Activated T-cell treated with anti-CD3 and anti-CD28 coated beads, Interleukin-2, amount 50 U/mL, for 48 hours (primary cell): ENCODE measurements at places on chromosomes 3 and 15.
A peak's percentile ranks its signal among the peaks of the same experiment; 100 is the strongest.

DNA sequence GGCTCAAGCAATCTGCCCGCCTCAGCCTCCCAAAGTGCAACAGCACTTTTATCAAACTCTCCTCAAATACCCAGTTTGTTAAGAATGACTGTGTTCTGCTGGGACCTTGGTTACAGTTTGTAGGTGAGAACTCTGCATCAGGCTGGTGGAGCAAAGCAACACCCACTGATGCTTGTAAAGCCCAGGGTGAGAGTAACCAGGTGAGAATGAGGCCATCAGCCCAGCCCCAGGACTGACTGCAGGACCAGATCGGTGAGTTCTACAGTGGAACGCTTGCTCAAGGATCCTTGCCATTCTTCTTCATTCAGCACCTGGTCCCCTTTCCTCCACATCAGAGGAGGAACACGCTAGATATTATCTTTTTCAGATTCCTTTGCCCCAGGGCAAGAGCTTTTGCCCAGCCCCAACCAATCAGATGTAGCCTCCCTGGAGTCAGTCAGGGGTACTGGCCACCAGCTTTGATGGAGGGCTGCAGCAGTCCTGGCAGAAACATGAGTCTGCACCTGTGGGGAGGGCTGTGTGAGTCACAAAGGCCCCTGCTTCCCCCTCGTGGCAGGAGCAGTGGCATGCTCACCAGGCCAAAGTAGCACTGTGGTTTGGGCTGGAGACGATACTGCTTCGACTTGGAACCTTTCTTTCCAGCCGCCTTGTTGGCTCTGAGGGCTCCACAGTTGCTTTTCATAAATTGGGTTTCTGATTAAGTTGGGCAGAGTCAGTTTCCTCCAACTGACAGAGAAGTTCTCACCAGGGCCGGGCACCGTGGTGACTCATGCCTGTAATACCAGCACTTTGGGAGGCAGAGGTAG lies 3.5 kb upstream of the SHISA5 start:
- peak; percentile 81 for DNase-seq

DNA sequence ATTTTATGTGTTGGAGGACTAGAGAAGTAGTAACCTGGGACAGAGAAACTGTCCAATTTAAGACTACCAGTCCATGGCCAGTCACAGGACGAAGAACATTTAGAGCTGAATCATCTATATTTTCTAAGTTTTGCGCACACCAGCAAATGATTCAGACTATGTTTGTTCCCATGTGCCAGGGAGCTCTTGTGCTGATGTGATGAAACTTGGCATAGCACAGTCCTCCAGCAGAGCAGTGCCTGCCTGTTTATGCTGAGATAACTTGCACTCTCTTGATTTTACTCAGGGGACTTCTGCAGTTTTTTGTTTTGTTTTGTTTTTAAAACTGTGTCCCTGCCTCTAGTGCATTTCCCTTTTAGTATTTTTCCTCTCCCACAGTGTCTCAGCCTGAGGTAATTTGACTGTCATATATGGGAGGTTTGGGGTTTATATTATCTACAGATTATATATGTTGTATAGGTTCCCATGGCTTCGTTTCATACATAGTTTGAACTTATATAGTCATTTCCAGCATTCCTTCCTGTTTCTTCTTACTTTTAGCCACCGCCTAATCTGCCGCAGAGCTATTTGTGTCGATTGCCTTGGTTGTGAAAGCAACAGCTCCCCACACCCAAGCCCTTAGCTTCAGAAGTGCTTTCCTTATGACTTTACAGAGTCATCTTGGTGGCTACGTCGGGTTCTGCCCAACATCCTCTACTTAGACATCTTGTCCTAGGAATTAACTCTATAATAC lies 45.5 kb downstream of the PPM1L start:
- peak; percentile 42 for DNase-seq

DNA sequence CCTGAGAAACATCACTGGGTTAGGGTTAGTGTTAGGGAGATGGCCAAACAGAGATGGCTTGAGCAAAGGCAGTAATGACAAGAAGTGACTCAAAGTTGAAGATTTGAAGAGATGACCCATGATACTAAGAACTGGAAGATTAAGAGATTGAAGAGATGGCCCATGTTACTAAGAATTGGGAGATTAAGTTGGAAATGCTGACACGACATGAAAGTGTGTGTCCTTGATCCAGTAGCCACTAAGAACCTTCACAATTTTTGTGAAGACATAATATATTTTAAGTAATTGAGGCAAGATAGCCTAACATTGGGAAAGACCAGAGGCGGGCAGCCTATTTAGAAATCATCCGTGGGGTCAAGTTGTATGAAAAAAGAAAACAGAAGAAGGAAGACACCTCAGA lies 239.4 kb downstream of the ADAMTSL3 start:
- DNase-seq: no peak

GRCh38 chr15:52018244-52018643 lies 775 bp upstream of the MAPK6 start:
- no peak for DNase-seq

DNA sequence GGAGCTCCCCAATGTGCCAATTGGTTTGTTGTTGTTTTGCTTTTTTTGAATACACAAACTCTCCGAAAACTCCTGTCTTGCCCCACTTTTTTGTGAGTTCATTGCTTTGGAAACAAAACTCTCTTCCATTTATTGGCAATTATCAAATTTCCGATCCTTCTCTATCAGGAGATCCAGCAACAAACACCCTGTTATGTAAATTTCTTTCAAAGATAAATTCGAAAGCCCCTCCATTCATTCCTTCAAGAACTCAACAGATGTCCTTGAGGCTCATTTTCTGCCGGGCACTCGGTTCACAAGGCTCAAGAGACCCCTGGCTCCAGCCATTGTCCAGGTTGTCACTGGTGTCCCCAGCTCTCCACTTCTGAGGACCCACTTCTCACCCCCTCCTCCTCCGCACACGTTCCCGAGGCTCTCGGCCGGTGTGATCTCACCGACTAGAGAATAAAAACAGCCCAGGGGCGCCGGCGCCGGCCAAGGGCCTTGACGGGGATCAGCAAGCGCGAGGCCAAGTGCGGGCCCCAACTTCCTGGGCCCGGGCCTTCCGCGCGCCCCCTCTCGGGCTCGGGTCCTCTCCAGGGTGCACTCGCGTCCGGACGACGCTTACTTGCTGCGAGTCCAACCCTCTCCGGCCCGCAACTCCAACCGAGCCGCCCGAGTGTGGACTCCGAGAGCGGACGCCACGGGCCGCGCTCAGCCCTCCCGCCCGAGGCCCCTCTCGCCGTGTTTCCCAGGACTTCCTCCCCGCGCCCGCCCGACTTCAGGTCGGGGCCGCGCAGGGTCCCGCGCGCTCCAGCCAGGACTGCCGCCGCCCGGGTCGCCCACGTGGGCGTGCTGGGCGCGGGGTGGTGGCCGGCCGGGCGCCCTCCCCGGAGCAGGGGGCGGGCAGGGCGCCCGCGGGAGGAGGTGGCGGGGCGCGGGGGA lies 533 bp upstream of the SMAD3 start:
- DNase-seq: peak; percentile 58

DNA sequence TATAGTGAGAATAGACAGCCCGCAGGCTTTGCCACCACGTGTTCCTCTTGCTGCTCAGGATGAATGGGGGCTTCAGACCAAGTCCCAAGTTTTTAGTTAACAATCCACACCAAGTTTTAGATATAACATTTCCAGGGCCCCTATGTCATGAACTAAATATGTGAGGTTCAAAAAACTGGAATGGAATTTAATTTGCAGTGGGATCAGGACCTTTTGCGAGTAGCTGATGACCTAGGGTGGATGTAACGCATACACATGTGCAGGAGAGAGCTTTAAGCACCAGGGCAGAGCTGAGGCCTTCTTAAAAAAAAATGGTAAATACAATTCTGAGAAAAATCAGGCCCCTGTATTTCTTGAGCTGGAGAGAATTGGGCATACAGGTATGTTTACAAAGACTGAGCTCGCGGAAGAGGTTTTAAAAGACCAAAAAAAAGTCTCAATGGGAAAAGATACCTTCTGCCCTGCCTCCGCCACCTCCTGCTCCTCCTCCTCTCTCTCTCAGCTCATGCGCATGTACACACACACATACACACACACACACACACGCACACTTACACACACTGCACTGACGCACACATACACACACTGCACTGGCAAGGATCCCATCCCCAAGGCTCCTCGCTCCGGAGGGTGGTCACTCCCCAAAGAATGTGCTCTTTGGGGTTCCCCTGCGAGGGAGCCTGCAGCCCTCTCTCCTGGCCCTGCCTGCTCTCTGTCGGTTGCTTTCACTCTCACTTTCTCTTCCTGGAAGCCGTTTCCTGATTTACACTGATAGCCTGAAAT lies 48.2 kb upstream of the IGF1R start:
- DNase-seq: peak; percentile 53

GRCh38 chr3:59879031-59879581 lies 829.3 kb upstream of the CFAP20DC start:
- no peak for DNase-seq

DNA sequence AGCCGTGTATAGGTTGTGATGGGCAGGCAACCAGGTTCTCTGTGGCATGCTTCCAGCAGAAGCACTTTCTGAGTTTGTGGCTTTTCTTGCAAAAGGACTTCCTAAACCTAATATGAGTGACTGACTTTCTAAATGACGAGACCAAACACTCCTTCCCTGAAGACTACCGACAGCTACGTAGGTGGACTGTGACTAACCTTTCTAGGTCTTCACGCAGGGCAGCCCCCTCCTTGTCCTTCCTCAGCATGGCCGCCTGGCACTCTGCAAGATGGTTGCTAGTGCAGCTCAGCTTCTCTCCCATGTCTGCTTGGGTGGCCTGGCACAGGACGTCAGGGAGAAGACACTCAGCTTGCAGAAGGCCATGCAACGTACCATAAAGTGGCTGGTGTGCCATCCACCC lies 20.9 kb downstream of the CXCR6 start:
- peak; percentile 71 for DNase-seq

DNA sequence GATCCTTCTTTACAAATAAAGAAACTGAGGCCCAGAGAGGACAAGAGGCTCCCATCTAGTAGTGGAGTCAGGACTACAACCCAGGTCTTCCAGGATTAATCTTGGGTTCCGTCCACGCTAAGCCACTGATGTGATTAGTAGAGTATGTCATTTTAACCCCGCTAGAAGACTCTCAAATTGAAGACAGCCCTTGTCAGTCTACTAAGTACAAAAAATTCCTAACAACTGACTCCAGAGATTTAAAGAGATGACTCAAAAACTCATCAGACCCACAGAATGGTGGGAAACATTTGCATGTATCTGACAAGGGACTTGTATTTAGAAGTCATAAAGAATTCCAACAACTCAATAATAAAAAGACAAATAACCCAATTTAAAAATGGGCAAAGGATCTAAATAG lies 145.3 kb downstream of the CNTN3 start:
- DNase-seq: no peak

GRCh38 chr3:42228796-42229195 lies 37.2 kb downstream of the CCK start:
- no peak for DNase-seq

- no peak for DNase-seq
Measured at GRCh38 chr3:97125902-97126499, 311.6 kb downstream of the EPHA6 start.

DNA sequence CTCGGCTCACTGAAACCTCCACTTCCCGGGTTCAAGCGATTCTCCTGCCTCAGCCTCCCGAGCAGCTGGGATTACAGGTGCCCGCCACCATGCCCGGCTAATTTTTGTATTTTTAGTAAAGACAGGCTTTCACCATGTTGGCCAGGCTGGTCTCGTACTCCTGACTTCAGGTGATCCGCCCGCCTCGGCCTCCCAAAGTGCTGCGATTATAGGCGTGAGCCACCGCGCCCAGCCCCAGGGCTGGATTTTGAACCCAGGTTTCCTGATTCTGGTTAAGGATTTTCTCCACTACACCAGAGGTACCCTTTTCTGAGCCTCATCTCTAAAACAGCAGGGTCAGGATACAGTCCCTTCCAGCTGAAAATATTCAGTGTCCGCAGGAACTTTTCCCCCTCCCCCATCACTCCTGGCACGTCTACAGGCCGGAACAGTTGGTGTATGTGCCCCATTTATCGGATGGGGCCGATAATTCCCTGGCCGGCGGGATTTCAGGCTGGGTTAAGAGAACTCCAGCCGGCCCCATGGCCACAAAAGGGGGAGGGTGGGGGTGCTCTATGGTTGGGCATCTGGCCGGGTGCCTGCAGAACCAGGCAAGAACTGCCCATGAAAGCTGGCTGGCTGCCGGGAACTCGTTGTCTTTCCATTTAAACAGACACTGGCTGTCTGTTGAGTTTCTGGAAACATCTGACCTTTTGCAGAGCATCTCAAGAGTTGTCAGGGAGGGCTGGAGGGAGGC lies 26.8 kb upstream of the SEMA4B start:
- no peak for DNase-seq

- no peak for DNase-seq
Measured at GRCh38 chr3:156010829-156011228, 109.5 kb upstream of the KCNAB1 start.
